NCI-H1930 (cell line): ENCODE measurements at places on chromosomes 5 and 9.
A peak's percentile ranks its signal among the peaks of the same experiment; 100 is the strongest.

- no peak for DNase-seq
Observed at GRCh38 chr9:31774571-31774970, 609.9 kb upstream of the ACO1 start.

DNA sequence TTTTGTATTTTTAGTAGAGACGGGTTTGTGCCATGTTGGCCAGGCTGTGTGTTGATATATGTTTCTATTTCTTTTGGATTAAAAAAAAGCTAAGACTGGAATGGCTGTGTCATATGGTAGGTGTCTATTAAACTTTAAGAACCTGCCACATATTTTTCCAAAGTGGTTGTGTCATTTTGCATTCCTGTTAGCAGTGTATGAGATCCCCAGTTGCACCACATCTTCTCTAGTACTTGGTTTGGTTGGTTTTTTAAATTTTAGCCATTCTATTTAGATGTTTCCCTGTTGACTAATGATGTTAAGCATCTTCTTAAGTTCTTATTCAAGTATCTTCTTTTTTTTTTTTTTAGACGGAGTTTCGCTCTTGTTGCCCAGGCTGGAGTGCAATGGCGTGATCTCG lies 36.2 kb upstream of the MEGF9 start:
- no peak for DNase-seq

GRCh38 chr5:143757116-143757515 lies 54.8 kb upstream of the HMHB1 start:
- DNase-seq, result no peak

- no peak for DNase-seq
Observed at GRCh38 chr5:2996687-2997086, 245.2 kb upstream of the IRX2 start.

GRCh38 chr5:81630684-81631083 lies 120.2 kb downstream of the SSBP2 start:
- no peak for DNase-seq

- no peak for DNase-seq
Observed at GRCh38 chr5:173029499-173029921, 26.6 kb upstream of the CREBRF start.

GRCh38 chr5:128243958-128244582 lies 160.5 kb downstream of the SLC12A2 start:
- DNase-seq, result no peak

DNA sequence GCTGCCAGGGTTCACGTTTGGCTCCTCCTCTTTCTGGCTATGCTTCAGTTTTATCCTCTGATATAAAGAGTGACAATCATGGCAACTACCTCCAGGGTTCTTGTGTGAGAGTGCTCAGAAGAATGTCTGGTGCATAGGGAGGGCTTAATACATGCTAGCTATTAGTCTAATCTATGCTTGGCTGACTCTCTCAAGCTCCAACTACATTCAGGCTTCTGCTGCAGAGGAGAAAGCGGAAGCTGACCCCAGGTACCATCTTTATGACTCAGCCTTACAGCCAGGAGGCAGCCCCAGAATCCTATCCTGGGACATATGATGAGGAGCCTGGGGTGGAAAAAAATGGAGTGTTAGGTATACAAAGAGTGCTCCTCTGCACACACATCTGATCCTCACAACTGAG lies 32.1 kb upstream of the RASGRF2 start:
- DNase-seq, result no peak

- no peak for DNase-seq
Observed at GRCh38 chr5:179259731-179260323, 85.4 kb downstream of the ADAMTS2 start.

DNA sequence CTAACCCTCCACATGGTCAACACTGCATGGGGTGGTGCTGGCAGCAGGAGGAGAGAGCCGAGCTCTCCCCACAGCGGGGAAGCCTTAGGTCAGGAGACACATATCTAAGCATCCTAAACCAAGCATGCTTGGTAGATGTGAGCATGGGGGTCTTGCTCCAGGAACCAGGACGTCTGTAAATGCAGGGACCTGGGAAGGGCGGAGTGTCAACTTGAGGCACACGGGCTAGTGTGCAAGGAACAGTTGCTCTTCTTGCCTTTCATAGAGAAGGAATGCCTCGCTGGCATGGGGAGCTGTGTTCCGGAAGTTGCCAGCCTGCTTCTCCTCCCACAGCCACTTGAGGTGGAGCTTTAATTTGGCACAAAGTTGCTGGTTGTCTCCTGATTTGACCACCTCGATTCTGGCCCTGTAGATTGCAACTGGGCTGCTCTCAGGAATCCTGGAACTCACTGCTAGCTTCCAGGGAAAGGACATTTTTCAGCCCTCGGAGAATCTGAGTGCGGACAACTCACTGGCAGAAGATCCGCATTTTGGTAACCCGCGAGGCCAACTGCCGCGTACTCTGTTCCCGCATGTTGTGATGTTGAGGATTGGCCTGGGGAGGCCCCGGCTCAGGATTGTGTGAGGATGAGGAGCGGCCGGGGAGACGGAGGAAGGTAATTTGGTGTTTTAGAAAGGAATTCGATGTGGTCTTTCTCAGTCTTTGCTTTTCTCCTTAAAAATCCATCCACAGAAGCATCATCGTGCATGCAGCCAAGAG lies 370.3 kb upstream of the IRX1 start:
- DNase-seq, result no peak

DNA sequence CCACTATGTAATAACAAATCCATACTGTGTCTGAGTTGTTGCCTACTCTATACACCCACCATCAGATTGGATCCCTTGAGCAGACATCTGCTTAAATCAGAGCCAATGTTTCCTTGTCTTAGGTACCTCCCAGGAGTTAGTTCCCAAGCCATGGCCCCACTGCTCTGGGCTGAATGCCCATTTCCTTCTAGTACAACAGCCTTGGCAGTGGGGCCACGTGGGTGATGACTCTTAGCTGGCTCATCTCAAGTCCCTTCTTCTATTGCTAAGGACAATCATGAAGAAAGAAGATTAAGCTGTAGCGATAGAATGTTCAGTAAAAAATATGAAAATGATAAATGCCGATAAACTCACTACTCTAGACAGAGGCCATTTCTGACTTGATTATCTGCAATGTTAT lies 16.6 kb downstream of the PTGR1 start:
- DNase-seq, result no peak

- no peak for DNase-seq
Observed at GRCh38 chr5:758698-759053, 25.9 kb downstream of the ZDHHC11B start.

DNA sequence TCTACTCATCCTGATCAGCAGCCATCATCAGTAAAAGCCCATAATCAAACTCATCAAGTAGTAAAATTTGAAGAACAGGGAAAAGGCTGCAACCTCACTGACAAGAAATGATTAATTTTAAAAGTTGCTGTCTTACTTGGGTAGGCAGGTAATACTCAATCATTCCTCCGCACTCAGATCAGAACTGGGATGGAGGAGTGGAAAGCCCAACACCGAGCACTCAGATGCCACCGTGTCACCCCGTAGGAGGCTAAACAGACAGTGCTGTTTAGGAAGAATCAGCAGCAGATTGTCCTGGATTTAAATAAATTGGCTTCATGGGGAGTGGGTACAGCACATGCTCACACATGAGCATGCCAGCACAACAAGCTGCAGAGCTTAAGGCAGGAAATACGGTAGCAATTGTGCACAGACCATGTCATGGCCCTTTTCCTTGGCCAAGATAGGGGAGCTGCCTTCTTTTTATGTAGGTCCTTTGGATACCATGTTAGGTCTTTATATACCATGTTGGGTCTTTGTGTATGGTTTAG lies 92.6 kb upstream of the CDH6 start:
- no peak for DNase-seq

GRCh38 chr5:179606071-179606909 lies 17.2 kb downstream of the HNRNPH1 start:
- DNase-seq, result no peak

DNA sequence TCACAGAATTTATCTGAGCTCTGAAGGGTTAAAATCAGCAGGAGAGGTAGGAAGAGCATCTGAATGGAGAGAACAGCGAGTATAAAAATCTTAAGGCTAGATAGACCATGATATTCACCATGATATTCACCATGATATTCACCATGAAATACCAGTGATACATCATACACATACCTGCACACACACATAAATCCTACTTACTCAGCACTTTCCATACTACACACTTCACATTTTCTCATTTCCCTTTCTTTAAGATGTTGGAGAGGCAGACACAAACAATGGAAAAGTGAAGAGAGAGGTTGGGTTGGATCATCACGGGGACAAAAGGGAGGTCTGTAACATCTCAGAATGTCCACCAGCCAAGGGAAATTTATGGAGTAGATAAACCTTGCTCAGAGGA lies 66.4 kb upstream of the ATP10B start:
- no peak for DNase-seq

DNA sequence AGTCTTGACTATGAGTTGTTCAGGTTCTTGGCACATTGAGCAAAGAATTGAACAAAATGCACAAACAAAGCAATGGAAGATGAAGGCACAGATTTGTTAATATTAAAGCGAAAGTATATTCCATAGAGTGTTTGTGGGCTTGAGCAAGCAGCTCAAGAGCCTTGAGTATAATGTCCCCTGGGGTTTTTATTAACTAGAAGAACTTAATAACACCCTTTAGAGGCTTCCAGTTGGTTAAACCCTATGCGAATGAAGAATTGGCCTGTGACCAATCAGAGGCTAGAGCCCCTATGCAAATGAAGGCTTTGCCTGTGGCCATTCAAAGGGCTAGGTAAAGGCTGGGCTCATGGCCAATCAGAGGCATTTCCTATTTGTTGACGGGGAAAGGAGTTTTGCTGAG lies 135.3 kb upstream of the IL12B start:
- DNase-seq, result no peak

DNA sequence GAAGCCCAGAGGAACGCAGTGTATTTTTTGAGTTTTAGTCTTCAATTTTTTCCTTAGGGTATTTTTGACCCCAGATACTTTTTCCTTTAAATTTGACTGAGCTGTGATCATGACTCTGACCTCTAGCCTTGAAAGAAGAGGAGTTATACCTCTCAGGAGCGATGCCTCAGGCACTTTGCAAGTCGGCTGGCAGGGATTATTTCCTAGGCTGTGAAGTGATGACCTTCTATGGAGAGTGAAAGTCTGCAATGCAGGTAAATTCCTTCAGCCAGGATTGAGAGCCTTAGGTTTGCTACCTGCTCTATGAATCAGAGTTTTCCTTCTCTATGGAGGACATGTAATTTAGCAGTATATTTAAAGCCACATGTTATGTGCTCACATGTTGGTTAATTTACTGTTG lies 10.8 kb upstream of the NUDT12 start:
- DNase-seq, result no peak

- DNase-seq, result no peak
Observed at GRCh38 chr9:101457003-101457402, 21.4 kb upstream of the ALDOB start.

GRCh38 chr9:124726886-124727285 lies 44.2 kb downstream of the NR6A1 start:
- DNase-seq, result no peak

GRCh38 chr9:16039988-16040761 lies 487.3 kb downstream of the CCDC171 start:
- DNase-seq, result no peak

- DNase-seq, result no peak
Observed at GRCh38 chr5:163565931-163566608, 60.7 kb downstream of the MAT2B start.

DNA sequence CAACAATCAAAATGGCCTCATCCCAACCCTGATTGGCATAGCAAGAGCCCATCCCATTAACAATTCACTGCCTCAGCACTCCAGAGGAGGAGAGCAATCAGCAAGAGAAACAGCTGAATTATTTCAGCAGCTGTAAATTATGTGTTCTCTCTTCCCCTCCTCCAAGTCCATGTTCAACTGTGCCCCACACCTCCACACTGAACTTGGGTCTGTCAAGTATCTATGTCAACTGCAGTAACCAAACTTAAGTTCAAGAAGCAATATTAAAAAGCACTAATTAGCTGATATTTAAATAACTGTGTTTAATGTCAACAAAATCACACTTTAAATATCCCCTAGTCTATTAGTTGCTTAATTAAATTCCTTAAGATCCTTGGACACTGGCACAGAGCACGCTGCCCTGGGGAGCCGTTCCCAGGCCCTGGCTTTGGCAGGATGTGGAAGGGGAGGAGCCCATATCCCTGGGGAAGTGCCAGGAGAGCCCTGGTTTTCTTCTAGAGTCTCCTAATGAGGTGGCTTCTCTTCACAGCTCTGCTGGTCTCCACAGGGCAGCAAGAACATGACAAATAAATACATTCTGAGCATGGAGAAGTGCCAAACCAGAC lies 50.6 kb downstream of the SIL1 start:
- DNase-seq, result no peak

DNA sequence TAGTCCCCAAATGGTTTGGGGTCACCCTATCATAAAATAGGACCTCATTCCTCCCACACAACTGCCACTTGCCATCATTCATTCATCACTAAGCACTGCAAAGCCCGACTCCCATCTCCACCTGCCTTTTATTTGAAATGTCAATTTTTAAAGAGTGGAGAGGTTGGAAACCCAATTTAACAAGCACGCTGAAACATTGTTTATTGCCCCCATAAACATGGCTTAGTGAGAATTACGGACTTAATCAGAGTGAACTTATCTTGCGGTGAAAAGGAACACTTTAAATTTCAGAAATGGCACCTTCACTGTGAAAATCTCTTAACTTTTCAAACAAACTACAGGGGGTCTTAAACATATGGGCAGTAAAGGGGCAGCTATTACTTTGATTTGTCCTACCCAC lies 241.1 kb downstream of the CRB2 start:
- DNase-seq, result no peak

- DNase-seq, result no peak
Observed at GRCh38 chr5:81854915-81855314, 104.0 kb upstream of the SSBP2 start.

DNA sequence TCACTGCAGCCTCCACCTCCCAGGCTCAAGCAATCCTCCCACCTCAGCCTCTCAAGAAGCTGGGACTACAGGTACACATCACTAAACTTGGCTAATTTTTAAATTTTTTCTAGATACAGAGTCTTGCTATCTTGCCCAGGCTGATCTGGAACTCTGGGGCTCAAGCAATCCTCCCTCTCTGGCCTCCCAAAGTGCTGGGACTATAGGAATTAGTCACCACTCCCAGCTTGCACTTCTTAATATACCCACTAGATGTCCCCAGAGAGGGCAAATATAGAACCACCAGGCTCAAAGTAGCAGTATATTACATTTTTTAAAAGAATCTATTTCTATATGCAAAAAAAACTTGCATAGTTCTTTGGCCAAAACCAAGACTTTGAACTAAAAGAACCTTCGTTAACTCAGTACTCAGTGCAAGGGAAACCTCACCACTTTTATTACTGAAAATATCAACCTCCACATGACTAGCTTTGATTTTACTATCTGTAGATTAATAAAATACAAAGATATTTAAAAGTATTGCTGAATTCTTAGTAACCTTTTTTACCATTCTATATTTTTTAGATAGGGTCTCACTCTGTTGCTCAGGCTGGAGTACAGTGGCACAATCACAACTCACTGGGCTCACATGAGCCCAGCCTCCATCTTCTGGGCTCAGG lies 25.8 kb upstream of the HSD17B3 start:
- DNase-seq, result peak; percentile 9

GRCh38 chr5:36442352-36442751 lies 140.7 kb upstream of the RANBP3L start:
- DNase-seq, result no peak
